ENCODE measurements at places on chromosomes 2 and 18.

GRCh38 chr2:129605646-129606045 lies 373.8 kb upstream of the RAB6C start:
- no peak for DNase-seq

DNA sequence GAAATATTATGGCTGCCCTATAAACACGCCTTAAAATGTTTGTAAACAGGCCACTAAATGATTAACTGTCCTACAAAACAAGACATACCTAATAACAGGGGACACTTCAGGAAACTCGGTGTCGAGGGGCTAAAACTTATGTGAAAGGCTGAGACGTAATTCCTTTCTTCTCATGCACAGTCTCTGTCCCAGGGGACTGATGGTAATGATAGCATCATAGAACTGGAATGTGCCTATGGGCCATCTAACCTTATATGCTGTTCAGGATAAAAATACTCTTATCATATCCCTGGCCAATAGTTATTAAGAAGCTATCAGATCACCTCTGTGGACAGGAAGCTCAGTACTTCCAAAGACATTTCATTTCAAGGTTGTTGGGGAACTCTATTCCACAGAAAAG lies 252.6 kb upstream of the RASGRP3 start:
- DNase-seq = no peak

- DNase-seq = no peak
Observed at GRCh38 chr2:119349289-119349688, 17.3 kb downstream of the C2orf76 start.

GRCh38 chr2:154203206-154203605 lies 331.5 kb downstream of the GALNT13 start:
- DNase-seq = no peak

DNA sequence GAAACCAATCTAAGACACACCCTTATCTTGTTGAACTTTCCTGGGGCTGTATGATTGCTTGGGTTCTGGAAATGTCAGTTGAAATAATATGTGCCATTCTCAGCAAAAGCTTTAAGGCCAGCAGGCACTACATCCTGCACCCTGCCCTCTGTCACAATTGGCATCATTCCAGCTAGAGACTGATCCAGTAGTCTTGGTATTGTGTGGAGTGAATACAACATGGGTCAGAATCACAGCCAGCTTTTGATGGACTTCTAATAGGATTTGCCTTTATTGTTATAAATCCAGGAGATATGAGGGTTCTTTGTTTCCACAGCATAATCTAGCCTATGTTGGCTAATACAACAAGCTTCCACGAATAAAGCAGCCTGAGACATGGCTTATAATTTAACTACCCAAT lies 617.0 kb upstream of the CDH2 start:
- DNase-seq = no peak

DNA sequence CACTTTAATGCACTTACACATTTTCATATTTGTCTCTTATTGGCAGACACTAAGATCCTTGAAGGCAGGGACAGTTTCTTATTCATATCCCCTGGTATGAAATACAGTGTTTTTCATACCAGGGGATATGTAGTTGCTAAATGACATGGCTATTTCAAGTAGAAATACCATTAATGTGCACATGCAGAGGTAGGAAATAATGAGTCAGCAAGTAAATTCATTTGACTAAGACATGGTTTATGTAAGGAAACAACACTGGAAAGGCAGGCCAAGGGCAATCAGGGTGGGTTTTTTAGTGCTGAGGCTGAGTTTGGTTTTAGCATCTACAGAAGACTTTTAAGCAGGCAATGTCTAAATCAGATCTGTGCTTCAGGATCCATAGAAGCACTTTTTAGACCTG lies 155.9 kb downstream of the WDPCP start:
- DNase-seq = no peak

DNA sequence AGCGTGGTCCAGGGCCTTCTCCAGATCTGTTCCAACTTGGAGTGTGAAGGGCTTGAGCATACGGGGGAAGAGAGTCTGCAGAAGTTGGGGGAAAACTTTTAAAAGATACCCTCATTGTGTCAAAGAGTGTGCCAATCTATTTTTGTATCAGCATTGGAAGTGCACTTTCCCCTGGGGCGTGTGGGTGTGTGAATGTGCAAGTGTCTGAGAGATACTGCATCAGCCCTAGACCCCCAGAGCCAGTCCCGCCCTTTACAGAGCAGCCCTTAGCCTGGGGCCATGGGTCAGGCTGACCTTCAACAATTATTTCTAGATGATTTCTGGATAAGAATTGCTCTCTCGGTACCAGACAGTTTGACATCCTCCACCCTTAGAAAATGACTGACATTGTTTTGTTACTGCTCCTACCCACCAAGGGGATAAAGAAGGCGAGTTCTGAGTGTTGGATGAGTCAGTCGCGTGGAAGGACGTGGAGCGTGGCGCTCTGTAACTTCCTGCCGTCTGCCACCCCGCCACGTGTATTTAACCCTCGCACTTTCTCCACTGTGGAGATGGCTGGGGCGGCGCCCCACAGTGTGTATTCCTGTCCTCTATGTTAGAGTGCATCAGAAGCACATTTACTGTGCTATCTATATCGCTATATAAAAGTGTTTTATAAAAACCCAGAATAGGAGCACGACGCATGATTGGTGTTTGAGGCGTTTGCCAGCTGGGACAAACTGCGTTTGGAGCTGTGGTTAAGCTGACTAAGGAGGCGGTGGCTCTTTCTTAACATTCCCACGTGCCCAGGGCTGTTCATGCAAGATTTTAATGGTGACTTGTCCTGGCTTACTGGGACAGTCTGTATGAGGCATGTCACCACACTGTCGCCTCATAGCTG lies 122.6 kb downstream of the CABLES1 start:
- no peak for DNase-seq

GRCh38 chr2:190455358-190456095 lies 47.4 kb downstream of the MFSD6 start:
- no peak for DNase-seq

- no peak for DNase-seq
Observed at GRCh38 chr2:30706534-30707303, 100.5 kb downstream of the CAPN13 start.

GRCh38 chr2:44333994-44334393 lies 27.3 kb downstream of the PREPL start:
- DNase-seq = no peak

DNA sequence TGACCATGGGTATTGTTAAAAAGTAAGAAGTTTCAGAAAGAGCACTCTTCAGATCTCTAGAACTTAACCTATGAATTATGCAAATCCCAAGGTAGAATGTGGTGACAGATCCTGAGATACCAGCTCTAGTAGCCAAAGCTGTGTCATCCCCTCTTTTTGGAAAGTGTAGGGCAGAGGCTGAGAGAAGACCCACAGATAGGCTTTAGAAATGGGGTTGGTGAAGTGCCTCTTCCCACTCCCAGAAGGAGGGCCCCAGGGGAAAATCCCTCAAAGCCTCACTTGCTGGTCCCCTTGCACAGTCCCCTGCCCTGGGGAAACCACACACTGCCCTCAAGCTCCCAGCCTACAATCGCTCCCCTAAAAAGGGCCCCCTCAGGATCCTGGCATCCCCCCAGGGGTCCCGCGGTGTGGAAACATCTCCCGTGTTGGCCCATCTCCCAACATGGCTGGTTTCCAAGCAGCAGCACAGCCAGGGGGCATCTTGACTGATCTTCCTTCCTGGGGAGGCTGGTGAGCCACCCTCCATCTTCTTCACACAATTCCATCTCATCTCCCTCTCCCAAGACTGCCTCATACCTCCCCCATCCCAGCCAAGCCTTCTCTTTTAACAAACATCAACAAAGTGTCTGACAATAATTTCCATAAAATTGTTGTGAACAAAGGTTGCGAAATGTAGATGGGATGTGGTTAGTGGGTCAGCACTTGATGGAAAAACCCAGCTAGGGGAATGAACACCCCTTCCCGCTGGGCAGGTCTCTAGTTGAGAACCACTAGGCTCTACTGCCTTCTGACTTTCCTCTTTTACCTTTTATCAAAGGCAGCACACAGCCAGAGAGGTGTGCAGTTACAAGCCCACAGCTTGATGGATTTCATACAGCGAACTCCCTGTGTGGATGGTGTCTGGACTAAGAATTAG lies 25.1 kb downstream of the MAL start:
- no peak for DNase-seq

DNA sequence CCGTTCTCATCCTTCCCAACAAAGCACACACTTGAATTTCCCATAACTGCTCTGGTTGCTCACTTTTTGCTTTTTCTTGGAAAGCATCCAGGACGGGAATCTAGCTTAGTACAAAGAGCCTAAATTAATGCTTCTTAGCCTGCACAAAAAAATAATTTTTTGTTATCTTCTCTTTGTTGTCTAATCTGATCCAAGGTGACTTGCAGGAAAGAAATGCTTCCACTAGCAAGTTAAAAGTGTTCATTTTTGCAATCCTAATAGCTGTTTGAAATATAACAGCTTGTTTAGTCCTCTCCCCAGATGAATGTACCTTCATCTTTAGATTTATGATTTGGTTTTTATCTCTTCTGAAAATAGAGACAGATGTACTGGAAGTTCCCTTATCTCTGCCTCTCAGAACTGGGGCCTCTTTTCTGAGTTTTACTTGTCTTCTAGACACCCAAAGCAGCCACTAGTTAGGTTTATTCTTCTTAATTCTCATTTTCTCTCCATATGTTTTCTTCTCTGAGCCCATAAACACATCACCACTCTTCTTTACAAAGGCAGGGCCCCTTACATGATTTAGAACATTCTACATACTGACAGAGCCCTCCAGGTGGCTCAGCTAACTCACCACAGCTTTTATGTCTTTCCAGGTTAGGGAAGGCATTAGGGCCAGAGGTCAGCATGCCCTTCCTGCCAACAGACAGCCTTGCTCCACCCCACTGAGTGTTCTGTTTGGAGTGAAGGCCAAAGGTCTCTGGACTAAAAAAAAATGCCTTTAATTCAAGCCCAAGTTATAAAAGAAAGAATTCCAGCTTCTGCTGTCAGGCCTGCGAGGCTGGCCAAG lies 74.7 kb upstream of the MAP4K3 start:
- DNase-seq = no peak

DNA sequence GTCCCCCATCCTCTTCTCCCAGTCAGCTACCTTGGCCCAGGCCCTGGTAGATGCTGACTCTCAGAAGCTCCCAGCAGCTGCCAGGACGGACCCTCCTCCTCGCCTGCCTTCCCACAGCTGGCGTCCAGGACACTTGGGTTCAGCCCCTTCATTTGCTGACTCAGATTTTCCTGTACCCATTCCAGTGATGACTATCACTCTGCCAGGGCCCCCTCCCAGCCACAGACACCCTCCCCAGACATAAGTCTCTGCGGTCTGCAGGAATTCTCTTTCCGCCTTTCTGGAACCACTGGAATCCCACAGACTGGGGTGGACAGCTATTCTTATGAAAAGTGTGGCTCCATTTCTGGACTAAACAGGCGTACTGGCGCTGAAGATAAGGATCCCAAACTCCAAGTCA lies 260.3 kb upstream of the EPAS1 start:
- no peak for DNase-seq

DNA sequence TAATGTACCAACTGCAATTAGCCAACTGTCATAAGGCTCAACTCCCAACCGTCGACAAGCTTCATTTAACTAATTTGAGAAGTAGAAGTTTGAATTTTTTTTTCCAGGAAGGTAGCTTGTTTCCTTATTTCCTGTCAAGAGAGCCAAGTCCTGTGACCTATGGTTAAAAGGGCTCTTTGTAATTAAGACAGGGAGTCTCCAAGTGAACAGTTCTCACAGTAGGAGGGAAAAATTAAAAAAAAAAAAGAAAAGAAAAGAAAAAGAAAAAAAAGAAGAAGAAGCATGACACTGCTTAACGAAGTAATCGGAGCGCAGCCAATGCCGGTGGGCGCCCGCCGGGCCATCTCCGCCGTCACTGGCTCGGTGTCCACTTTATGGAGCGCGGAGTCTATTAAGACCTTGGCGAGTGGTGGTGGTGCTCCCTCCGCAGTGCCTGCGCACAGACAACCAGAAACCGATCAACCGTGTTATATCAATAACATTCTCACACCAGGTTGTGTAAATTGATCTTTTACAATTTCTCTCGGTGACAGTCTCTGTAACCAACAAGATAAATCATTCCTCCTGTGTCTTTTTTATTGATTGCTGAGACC lies 197.2 kb upstream of the POU3F3 start:
- no peak for DNase-seq

GRCh38 chr2:96591494-96591893 lies 46.6 kb downstream of the KANSL3 start:
- no peak for DNase-seq

DNA sequence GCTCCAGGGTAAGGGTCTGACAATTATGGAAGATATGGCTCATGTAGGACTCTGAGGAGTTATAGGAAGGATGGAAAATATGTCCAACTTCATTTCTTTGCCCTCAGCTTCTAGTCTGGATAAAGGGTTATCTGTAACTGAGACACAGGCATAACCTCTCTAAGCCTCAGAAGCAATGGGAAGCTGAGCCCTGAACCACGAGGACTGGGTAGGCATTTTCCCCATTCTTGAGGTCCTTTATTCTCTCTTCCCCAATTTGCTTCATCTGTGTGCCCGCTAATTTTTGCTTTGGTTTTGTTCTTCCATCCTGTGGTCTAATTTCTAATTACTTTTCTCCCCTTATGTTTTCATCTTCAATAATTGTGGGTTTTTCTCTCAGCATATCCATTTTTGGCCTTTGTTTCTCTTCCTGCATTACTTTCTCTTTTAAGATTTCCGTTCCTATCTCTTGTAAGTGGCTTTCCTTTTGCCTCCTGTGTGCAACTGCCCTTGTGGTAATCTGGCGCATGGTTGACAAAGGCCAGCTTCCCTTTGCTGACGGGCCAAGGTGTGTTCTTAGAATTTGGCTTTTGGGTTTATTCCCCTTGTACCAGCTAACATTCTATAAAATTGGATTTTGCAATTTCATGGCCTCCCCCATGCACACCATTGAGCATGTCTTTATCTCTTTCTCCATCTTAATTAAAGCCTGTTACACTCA lies 343.8 kb downstream of the TXNL1 start:
- no peak for DNase-seq

DNA sequence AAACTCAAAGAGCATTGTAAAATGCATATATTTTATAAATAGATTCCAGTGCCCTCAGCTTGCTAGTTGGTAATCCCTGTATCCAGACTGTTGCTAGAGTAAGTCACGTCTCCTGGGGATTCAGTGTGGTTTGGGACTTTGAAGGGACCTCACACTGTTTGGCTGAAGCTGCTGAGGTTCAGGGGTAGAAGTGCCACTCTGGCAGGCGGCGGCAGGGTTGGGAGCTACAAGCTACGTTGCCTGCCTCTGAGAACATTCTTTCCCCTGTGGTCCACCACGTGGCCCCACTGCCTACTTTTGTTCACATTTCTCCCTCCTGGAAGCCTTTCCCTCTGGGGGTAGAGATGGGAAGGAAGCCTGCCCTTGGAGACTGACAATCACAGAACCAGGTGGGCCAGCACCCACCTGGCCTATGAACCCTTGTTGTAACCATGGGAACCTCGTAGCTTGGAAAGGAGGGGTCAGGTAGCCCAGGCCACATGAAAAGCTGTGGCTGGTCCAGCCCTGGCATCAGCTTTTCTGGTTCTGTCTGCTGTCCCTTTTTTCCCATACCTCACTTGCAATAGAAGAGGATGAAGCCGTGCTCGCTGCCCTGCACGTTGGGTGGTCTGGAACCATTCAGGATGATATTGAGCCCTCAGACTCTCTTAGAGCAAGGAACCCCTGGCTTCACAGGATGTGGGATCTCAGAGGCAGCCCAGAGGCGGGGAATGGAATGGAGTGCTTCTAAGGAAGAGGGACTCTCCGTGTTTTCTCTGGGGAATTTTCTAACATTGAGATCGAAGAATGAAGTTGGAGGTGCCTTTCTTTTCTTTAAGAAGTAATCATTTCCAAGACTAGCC lies 2.9 kb downstream of the RNF144A start:
- DNase-seq = no peak

- no peak for DNase-seq
Observed at GRCh38 chr2:37464067-37464466, 119.6 kb downstream of the QPCT start.
